Stimulated activated CD4-positive, alpha-beta T cell treated with anti-CD3 and anti-CD28 coated beads, Interleukin-4, amount 100 ng/mL, for 48 hours (primary cell): ENCODE measurements at places on chromosomes 2 and 18.

DNA sequence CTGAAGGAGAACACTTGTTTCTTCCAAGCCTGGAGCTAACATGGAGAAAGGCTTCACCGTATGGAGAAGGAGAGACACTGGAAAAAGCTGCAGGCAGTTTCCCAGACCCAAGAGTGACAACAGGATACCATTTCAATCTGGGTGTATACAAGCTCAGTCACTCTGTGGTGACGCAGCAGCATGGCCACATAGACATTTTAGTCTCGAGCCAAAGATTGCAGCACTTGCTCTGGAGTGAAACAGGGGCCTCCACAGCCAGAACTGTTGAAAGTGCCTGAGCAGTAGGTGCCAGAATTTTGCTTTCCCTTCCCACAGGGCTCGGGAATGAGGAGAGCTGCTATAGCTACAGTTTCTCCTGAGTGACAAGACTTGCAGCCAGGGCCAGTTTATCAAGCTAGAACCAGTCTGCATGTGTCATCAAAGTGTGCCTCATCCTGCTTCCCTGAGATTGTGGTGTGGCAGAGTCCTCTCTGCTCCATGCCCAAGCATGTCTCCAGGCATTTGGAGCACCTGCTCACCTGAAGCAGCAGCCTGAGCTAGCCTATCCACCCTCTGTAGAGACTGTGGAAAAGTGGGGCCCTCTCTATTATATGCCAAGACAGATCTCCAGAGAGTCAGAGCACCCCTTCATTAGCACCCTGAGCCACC lies 234.6 kb upstream of the CDH19 start:
- no peak for DNase-seq

- no peak for DNase-seq
These were observed 9.4 kb downstream of the NEU4 start for GRCh38 chr2:241818229-241818942.

DNA sequence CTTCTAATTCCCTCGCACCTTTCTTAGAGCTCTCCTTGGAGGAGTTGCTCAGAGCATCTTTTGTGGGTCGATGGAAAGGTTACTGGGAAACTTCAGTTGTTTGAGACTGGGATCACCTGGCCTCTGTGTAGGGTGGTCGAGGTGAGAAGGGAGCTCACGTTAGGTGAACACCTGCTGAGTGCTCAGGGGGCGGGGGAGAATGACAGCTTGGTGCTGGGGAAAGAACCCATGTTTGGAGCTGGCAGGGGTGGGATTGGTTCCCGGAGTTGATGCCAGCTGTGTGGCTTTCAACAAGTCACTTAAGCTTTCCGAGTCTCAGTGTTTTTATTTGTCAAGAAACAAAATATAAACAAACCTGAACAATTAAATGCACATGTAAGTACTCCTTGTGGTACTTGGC lies 122.3 kb downstream of the GLI2 start:
- DNase-seq: no peak

DNA sequence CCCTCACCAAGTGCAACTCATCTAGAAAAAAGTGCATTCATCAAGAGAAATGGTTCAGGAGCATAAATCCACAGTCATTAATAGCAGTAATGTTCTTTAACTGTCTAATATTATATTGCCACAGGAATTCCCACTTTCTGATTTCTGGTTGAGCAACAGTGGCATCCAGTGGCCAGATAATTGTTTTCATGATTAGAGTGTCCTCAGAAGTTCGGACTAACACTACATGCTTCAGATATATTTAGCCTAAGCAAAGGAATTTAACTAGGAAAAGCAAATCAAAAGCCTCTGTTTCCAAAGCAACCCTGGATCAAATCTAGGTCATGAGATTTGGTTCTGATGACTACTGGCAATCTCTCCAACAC lies 9.8 kb upstream of the ERBB4 start:
- no peak for DNase-seq

GRCh38 chr2:121868652-121869051 lies 113.2 kb downstream of the TSN start:
- DNase-seq: no peak
